ENCODE measurements at places on chromosomes 2 and 18.

- no peak for DNase-seq
Measured at GRCh38 chr2:218370410-218371063, 11.5 kb upstream of the SLC11A1 start.

- no peak for DNase-seq
Measured at GRCh38 chr2:194319222-194319992, 1337.6 kb upstream of the SLC39A10 start.

- no peak for DNase-seq
Measured at GRCh38 chr18:25230658-25231326, 121.2 kb downstream of the ZNF521 start.

GRCh38 chr2:140401056-140401455 lies 1620.9 kb upstream of the NXPH2 start:
- no peak for DNase-seq

GRCh38 chr2:15043336-15044058 lies 411.0 kb downstream of the LRATD1 start:
- DNase-seq: no peak

DNA sequence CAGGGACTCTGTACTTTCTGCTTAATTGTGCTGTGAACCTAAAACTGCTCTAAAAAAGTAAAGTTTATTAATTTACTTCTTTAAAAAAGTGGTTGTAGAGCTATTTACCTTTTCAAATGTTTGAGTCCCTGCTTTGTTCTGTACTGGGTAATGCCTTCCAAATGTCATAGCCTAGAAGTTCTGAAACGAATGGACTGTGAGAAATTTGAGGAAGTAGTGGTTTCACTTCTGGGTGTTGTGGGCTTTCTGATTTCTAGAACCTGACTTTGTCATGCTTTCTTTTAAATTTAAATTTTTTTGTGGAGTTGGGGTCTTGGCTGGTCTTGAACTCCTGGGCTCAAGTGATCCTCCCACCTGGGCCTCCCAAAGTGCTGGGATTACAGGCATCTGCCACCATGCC lies 44.6 kb downstream of the SMAD4 start:
- DNase-seq: no peak

- DNase-seq: no peak
Measured at GRCh38 chr2:71716697-71717624, 263.6 kb downstream of the DYSF start.

- no peak for DNase-seq
Measured at GRCh38 chr2:152565884-152566727, 151.2 kb downstream of the PRPF40A start.

Data from stimulated activated CD4-positive, alpha-beta T cell treated with anti-CD3 and anti-CD28 coated beads, TNF-alpha, amount 100 ng/mL, for 24 hours (primary cell).